Brain (organoid and tissue), 16 donors: ENCODE measurements at places on chromosomes 1 and 21. TPM values are rescaled to one million over a fixed set of nuclear protein-coding genes. Genes with fewer than 3 reads are reported as not detected.

GLRX2 gene
- 10.3 TPM for polyA plus RNA-seq

- no peak for DNase-seq
These were observed 31.7 kb downstream of the DMAP1 start for GRCh38 chr1:44244986-44245385.

GRCh38 chr21:38471766-38472165, 26.5 kb downstream of the ERG start:
- no peak for DNase-seq

DNA sequence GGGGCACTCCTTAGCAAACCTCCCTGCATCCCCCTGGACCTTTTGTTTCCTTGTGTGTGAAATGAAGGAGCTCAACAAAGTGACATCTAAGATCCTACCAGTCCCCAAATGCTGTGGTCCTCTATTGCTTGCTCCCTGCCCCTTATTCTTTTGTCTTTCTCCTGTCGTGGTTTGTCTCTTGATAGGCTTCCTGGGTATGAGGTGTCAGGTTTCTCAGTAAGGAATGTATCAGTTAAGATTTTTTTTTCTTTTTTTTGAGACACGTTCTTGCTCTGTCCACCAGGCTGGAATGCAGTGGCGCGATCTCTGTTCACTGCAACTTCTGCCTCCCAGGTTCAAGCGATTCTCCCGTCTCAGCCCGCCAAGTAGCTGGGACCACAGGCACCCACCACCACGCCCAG, 16.8 kb downstream of the CNIH3 start:
- DNase-seq = no peak

- no peak for DNase-seq
These were observed 45.1 kb downstream of the PDPN start for GRCh38 chr1:13628711-13629110.

DNA sequence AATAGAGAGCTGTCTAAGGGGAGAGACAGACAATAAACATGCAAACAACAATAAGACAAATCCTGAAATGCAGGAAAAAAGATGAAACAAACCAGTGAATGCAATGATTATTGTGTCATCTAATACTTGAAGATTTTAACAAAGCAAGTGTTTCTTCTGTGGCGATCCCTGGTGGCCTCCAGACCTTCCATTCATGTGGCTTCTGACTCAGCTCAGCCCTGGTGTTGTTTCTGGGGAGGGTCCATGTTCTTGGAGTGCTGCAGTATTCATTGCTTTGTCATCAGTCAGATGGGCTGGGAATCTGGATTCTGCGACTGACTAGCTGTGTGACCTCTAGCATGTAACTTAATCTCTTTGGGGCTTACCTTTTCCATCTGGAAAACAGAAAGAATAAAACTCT, 1.5 kb upstream of the C2CD4D start:
- no peak for DNase-seq
